NCI-H526 treated with DMSO at 0.1 percent for 48 hours (cell line): ENCODE measurements at places on chromosomes 7 and 10.

DNA sequence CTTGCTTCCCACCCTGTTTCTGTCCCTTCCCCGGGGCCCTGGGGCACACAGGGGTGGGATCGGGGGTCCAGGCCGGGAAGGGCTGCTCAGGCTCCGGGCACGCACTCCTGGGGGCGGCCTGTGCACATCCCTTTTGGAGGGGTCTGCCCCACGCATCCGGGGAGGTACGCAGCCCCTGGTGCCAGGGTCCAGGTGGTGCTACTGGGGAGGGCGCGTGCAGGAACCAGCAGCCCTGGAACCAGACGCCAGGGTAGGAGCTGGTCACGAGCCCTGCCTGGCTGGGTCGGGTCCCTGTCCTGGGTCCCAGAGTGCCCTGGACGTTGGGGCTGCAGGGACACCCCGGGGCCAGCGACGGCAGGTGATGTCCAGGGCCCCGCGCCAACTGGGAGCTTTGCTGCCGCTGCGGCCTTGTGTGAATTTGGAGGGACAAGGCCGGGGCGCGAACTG lies 53.4 kb downstream of the GLRX3 start:
- DNase-seq = no peak

- no peak for DNase-seq
These were observed 105.5 kb upstream of the PTN start for GRCh38 chr7:137449016-137449415.

- DNase-seq = peak; percentile 45
These were observed 165.7 kb downstream of the NPSR1 start for GRCh38 chr7:34823650-34824258.

GRCh38 chr7:22269963-22270362 lies 87.0 kb downstream of the RAPGEF5 start:
- DNase-seq = peak; percentile 54

DNA sequence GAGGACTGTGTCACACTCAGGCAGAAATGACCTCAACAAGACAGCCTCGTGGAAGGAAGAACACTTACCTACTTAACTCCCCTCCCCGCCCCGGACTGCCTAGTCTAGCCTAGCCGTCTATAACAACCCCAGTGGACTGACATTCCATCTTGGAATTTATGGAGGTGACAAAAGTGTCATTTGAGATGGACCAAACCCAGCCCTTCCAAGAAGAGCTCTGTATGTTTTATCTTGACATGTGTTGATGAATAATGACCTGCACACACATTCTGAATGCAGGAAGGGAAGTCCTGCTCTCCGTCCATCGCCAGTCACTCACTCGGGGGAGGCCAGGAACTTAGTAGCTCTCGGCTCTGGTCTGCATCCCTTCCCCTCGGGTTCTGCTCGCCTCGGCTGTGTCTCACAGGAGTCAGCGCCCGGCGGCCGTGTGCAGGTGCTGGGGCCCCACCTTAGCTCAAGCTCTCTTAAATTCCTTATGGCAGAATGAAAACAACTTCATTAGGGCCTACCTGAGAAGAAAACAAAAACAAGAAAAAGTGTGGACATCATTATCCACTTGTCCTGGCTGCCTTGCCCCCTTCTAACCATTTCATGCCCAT lies 140.9 kb upstream of the NPS start:
- no peak for DNase-seq

GRCh38 chr10:132910901-132911785 lies 31.2 kb downstream of the CFAP46 start:
- no peak for DNase-seq

DNA sequence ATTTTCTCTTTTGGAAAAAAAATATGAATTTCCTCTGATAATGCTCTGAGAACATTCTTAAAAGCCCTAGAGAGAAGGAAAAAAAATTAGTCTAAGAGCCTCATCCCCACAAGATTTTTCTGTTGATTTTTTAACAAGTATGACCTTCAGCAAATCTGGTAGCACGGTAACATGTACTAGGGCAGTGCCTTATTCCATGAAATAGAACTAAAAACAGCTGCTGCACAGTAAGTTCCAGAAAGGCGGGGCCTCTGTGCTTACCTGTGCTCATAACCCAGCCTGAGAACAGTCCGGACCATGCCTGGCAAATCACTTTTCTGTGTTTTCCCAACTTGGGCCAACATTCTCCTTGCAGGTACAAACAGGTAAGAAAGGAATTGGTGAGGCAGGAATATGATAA lies 519.1 kb upstream of the AKR1E2 start:
- DNase-seq = no peak

DNA sequence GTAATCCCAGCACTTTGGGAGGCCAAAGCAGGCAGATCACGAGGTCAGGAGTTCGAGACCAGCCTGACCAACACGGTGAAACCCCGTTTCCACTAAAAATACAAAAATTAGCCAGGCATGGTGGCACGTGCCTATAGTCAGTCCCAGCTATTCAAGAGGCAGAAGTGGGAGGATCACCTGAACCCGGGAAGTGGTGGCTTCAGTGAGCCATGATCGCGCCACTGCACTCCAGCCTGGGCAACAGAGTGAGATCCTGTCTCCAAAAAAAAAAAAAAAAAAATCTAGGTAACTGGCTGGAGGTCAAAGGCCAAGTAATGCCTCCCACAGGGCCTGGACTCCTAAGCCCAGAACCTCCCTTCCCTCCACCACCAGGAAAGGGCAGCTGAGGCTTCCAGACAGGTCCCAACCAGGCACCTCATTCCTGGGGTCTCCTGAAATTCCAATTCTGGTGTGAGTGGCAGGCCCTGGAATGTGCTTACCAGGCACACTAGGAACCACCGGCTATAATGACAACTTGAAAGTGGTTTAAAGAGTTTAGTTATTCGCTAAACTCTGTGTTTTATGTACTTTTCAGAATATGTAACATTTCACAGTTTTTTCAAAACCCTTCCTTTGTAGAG lies 86.9 kb upstream of the TNRC18 start:
- DNase-seq = no peak

- no peak for DNase-seq
These were observed 2.7 kb downstream of the SNX13 start for GRCh38 chr7:17937506-17938120.
